ENCODE measurements at places on chromosomes 7 and 10.

- DNase-seq = no peak
These were observed 41.6 kb upstream of the VWC2 start for GRCh38 chr7:49731836-49732235.

DNA sequence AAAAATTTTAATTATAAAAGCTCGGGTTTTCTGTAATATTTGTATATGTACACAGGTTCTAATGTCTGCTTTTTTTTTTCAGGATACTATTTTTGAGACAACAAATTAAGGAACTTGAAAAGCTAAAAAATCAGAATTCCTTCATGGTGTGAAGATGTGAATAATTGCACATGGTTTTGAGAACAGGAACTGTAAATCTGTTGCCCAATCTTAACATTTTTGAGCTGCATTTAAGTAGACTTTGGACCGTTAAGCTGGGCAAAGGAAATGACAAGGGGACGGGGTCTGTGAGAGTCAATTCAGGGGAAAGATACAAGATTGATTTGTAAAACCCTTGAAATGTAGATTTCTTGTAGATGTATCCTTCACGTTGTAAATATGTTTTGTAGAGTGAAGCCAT is 57.9 kb upstream of the BAMBI start:
- DNase-seq = no peak

DNA sequence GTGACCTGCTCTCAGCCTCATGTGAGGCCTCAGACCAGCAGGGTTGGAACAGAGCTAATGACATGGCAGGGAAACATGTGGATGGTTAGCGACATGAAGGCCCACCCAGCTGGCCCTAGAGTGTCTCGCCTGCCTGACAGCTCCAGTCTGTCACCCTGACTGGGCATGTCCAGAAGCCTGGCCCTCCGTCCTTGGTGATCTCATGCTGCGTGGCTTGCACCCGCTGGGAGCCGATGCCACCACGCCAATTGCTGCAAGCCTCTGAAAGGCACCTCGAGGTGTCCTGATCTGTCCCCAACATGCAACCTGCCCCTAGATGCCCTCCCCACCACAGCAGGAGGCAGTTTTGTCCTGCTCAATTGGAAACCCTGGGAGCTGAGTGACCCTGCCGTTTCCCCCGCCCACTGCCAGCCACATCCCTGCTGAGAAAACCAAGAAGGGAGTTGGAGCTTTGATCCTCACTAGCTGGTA is 27.8 kb upstream of the RET start:
- no peak for DNase-seq

GRCh38 chr7:55592492-55592891 is 20.2 kb upstream of the VOPP1 start:
- DNase-seq = no peak

GRCh38 chr10:116659049-116659670 is 38.4 kb downstream of the PNLIPRP2 start:
- no peak for DNase-seq

DNA sequence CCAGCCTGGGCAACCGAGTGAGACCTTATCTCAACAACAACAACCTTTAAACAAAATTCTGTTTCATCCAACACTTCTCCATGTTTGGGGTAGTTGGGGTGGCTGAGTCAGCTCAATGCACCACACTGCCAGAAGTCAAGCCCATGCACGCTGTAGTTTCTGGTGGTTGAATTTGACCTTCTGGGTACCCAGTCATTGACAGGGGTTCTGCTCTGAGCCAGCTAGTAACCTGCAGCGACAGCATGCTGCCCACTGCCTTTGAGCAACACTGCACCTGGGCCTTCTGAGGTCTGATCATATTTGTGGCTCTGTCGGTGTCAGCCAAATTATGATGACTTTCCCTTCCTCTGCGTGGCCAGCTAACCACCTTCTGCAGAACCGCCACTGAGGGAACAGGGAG is 84.6 kb upstream of the ZNF438 start:
- no peak for DNase-seq

- DNase-seq = no peak
These were observed 27.8 kb downstream of the CDHR3 start for GRCh38 chr7:105990727-105991453.

- no peak for DNase-seq
These were observed 13.6 kb upstream of the STAMBPL1 start for GRCh38 chr10:88866454-88866853.

DNA sequence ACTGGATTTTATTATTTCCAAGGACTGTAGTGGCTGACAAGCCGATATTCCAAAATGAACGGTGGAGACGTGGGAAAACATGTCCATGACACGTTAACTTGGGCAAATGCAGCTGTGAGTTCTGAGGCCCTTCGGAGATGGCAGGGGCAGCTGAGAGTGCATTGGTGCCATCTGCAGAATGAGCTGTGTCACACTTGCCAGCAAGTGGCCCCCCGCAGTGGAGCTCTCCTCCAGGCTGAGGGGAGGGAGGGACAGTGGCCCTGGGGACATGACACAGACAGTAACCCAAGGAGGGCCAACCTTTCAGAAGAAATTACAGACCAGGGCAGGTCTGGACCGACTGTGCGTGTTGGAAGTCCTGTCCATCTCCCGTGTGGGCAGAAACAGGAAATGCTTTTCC is 139.4 kb downstream of the SVIL start:
- DNase-seq = no peak

All from NK-92 treated with Interleukin-12 subunit alpha and Interleukin-12 subunit beta, amount 100 ng/mL, for 24 hours (cell line).